Activated CD4-positive, CD25-positive, alpha-beta regulatory T cell treated with anti-CD3 and anti-CD28 coated beads, Interleukin-2, amount 50 U/mL, for 16 hours (primary cell): ENCODE measurements at places on chromosomes 3 and 15.

GRCh38 chr3:133572158-133573053 lies 1.1 kb upstream of the CDV3 start:
- DNase-seq: no peak

DNA sequence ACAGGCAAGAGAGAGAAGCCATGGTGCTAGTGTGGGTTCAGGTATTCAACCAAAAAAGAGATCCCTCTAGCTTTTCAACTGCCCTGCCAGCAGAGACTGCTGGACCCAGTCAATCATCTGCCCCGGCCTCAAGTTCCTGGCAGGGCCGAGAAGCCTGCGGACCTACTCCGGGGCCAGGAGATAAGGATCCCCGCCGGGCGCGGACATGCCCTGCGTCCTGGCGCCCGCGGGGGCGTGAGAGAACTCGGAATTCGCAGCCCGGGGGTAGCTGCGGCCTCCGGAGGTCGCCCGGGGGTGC lies 821 bp upstream of the MAGI1 start:
- no peak for DNase-seq

DNA sequence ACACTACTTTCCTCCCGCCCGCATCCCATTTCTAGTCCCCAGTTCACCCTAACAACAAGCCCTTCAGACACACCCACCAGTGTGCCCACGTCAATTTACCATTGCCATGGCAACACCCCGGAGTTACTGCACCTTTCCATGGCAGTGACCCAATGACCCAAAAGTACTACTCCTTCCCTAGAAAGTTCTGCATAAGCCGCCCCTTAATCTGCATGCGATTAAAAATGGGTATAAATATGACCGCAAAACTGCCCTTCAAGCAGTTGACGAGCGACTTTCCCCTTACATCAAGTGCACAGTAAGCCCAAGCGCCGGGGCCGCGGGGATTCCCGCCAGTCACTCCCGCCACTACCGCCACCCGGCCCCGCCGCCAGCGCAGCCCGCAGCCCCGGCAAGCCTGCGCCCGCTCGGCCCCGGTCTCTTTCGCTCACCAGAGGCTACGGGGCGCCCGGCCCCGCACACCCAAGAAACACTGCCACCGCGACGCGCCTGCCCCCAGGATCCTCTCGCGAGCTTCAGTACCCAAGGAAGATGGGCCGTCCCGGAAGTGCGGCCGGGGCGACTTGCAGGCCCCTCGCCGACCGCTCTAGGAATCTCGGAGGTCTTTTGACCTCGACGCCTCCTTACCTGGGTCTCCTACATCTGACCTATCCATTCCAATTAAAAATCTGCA lies 27.2 kb upstream of the ZNF502 start:
- DNase-seq: peak; percentile 7

DNA sequence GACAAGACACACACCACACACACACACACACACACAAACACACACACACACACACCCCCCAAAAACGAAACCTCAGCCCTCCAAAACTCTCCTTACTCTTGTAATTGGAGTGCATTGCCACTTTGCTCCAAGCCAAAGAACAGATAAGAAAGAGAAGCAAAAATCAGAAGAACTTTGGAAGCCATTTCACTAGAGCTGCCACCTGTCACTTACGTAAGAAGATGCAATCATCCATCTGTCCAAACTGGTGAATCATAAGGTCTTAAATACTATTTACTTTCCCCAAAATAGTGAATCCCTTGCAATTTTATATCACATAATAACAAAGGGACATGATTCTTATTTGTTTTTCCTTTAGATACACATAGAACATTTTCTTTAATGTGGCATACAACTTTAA lies 285.4 kb downstream of the ZBTB20 start:
- no peak for DNase-seq

DNA sequence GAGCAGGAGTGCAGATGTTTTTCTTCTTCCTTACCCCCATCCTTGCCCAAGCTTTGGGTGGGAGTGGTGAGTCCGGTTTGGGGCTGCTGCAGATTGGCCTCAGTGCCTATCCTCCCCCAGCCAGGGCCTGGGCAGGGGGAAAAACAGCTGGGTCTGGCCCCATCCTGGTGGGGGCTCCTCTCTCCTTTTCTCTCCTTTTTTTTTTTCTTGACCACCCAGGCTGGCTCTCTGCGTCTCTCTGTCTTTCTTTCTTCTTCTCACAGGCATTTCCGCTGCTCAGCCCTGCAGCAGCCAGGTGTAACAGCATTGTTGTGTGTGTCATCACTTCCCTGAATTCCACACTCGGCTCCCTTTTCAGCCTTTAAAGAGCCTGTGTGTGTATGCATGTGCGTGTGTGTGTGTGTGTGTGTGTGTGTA lies 2.0 kb downstream of the FOXL2NB start:
- DNase-seq: no peak

DNA sequence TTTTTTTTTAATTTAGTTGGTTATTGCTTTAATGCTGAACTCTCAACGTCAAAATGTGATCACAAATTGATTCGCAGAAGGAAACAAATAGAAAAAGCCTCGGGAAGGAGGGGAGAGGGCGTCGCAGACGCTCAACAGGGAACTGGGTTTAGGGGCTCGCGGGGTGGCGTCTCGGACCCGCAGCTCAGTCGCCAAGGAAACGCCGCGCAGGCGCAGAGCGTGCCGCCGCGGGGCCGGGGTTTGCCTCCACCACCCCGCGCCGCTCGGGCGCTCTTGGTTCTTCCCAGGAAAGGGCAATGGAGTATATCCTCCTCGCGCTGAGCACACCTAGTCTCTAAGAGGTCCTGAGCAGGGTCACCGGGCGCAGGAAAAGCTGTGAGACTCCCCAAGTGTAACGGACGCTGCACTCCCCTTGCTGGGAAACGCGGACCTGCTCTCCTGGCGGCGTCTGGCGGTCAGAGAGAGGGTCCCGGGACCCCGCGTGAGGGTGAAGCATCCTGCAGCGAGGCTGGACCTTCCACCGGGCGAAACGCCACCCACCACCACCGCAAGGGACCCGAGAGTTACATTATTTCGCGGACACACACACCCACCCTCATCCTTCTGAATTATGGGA lies 753 bp downstream of the PLCH1 start:
- no peak for DNase-seq

DNA sequence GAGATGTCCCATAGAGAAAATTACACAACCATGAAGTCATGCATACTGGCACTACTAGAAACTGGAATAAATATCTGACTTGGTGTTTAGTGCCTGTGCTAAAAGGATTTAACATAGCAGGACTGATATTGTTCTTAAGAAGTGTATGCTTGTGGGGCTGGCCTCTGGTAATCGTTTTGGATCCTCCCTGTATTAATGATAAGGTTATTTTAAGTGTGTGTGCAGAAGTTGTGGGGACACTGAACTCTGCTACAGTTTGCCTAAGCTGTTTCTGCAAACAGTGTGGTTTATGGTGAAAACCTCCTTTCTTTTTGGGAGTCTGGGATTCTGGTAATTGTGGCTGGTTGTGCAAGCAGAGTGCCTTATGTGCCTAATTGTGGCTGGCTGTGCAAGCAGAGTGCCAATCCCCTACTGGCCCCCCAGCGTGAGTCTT lies 120.8 kb downstream of the CLASP2 start:
- DNase-seq: no peak

DNA sequence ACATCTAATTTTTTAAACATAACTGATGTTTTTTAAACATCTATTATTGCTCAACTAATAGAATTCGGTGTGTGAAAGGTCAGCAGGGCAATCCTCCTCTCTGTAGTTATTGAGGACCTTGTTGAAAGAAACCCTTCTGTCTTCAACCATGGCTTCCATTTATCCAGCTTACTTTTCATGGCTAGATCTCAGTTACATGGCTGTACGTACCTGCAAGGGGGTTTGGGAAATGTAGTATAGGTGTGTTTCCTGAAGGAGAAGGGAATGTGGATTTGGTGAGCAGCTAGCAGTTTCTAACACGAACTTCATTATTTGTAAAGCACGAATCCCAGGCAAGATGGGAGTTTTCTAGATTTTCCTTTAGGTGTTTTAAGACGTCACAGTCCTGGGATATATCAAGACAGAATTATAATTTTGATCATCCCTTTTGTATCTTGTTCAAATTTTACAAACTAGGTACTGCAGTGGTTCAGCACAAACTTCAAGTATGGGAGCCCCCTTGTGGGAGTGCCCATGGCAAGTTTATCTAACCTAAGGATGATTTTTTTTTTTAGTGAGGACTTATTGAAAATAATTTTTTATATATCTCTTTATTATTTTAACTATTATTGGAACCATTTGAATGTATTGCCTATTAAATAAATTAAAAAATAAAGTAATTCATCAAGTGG lies 41.6 kb downstream of the FBXL2 start:
- DNase-seq: no peak

GRCh38 chr15:76533060-76533820 lies 196.7 kb downstream of the ISL2 start:
- DNase-seq: no peak

GRCh38 chr3:38650248-38650951 lies 913 bp upstream of the SCN5A start:
- DNase-seq: no peak

- no peak for DNase-seq
These were observed 14.6 kb upstream of the DUSP7 start for GRCh38 chr3:52070724-52071621.

DNA sequence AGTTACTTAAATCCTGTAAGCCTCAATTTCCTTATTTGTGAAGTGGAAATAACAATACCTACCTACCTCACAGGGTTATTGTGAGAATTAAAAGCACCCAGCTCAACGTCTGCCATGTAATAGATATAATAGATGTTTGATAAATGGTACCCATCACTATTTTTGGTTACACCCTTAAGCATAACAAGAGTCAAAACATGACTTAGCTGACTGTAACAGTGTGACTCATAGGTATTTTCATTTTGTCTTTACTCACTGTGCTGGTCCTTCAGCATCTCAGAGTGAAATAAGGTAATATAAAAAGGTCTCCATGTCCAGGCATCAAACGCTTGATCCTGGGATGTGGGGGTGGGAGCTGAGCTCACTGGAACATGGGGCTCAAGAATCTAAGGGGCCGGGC lies 3.1 kb downstream of the CPLX3 start:
- no peak for DNase-seq

- DNase-seq: no peak
These were observed 981.2 kb upstream of the CFAP20DC start for GRCh38 chr3:60030982-60031381.

DNA sequence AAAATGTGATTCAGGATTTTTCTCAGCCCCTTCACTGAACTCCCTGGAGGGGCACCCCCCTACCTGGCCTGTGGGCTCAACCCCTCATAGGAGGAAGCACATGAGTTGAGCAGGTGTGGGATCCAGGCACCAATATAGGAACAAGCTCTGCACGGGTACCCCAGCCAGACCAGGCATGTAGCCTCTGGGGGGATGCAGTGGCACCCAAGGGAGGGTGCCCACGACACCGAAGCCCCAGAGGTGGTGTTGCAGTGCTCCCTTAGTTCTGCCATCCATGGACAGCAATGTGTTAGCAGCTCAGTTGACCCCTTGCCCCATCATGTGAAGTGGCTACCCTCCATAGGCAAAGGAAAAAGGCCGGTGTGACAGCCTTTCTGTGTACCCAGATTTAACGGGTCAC lies 30.9 kb upstream of the BCHE start:
- DNase-seq: no peak

DNA sequence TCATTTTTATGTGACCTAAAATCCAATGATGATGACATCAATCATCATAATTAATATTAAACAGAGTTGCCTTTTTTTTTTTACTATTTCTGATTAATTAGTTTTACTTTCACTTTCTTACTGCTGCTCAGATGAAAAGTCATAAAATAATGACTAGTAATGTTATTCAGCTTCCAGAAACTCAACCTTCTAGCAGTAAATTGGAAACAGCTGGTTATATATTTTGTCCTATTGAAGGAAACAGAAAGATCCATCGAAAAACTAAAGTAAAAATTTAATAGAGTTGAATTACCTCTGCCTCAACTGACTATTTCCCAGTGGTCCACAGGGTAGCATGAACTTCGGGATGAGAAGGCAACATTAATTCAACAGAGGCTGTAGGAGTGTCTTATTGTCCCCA lies 107.1 kb upstream of the PTX3 start:
- no peak for DNase-seq

GRCh38 chr15:70098461-70099166 lies 897 bp upstream of the TLE3 start:
- no peak for DNase-seq

DNA sequence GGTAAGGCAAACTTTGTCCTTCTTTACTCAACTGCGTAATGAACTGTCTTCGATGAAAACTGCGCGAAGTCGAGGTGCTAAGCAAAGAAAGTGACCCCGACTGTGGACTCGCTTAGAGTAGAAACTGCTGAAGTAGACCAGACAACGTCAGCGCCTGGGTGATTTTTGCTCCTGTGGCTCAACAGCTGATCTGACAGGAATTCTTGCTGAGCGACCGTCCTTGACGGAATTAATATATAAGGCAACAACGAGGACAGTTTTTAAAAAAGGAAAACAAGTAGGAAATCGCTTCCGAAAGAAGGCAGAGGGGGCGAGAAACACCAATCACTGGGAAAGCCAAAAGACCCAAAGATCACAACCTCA lies 541 bp downstream of the RPS27L start:
- DNase-seq: no peak

GRCh38 chr3:172692751-172693338 lies 18.0 kb downstream of the NCEH1 start:
- DNase-seq: no peak

DNA sequence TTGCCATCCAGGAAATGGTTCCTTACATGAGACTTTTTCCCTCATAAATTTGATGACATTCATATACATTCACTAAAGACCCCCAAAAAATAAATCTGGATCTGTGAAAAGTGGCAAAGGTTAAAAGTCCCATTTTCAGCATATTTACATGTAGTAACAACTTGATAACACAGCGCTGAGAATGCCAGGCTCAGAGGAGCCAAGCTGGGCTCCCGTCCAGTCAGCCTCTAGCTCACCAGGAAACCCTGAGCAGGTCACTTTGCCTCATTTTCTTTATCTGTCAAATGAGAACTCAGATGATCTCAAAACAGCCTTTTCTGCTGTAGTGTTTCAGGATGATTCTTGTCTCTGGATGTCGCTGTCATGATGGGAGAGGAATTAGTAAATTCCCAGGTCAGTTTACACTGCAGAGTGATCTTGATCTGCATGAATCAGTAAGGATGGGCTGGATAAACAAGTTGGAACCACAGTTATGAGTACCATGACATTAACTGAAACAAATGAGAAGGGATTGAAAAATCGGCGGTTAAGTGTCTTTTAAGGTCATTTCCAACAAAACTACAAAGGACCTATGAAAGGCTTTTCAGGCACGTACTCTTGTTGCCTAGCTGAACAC lies 82.8 kb downstream of the PPARG start:
- no peak for DNase-seq

- DNase-seq: no peak
These were observed 64.0 kb downstream of the FLNB start for GRCh38 chr3:58072052-58072762.

- peak; percentile 39 for DNase-seq
These were observed 25.9 kb downstream of the SMAD3 start for GRCh38 chr15:67091071-67091979.

DNA sequence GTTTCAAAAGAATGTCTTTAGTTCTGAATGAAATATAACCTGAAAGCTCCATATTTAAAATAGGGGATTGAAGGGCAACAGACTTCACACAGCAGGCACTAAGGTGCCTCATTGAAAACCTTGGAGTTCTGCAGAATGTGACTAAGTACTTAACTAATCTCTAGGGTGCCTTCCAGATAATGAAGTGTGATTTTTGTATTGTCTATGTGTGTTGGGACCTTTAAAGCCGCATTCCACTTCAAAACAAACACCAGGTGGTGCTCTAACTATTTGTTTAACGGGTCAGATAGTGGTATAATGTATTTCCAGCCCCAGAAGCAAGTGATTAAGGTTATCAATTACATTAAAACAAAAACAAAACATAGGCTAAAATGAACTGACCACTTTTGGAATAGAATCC lies 28.0 kb downstream of the TFG start:
- no peak for DNase-seq

GRCh38 chr15:33100314-33100713 lies 94.2 kb downstream of the FMN1 start:
- no peak for DNase-seq
